ENCODE measurements at places on chromosomes 6 and 20.

GRCh38 chr6:35164277-35164676 is 23.1 kb upstream of the TCP11 start:
- no peak for DNase-seq

DNA sequence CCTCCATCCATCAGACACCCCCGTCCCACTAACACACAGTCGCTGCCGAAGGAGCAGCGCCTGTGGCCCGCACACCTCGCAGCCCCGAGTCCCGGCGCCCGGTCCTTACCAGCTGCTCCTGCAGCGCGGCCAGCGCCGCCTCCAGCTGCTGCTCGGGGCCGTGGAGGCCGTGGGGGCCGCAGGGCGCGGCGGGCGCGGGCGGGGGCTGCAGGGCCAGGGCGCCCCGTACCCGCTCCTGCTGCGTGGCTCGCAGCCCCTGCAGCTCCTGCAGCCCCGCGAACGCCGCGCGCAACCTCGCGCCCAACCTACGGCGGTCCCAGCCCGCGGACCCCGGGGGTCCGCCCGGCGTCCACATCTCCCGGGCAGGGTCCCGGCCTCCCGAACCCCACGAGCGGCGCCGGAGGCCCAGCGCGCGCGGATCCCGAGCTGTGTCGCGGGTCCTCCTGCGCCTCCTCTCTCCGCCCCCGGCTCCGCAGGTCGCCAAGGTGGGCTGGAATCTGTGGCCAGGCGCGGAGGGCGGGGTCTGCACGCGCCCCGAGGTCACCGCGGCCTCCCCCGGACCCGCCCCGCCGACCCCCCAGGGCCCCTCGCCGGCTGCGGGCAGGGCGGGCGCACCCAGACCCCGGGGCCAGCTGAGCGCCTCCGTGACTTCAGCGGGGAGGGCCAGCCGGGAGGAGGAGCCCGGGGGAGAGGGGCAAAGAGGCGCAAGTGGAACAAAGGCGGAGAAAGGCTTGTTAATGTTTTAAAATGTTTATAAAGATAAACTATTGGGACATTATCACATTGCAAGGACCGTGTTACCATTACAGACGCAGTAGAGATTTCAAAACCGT is at the start of gene DACT2:
Gene DACT2 (minus strand): TSS at position 499 of the 833 bp plus-strand sequence. CDS start 144 bp downstream, at position 355.
- no peak for DNase-seq

DNA sequence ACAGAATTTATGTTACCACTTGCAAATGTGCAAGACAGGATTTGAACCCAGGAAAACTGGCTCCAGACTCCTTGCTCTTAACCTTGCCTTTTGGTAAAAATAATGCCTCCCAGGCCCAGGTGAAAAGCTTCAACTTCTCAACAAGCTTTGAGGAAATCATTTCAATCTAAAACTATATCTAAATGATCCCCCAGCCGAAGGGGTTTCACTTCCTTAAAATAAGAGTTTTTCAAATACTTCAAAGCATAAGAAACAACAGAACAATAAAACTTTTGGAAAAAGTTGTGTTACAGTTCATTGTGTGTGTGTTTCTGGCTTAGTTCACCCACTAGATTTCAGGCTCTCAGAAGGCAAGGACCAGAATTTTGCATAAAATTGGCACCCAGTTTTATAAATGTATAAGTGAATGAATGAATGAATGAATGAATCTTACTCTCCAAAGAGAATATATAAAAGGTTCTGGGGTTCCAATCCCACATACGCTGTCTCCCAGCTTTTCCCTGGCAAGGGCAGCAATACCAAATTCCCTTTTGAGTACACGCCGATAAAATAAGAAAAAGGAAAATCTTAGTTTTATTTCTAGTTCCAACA is 5.4 kb downstream of the OR2H2 start:
- no peak for DNase-seq

DNA sequence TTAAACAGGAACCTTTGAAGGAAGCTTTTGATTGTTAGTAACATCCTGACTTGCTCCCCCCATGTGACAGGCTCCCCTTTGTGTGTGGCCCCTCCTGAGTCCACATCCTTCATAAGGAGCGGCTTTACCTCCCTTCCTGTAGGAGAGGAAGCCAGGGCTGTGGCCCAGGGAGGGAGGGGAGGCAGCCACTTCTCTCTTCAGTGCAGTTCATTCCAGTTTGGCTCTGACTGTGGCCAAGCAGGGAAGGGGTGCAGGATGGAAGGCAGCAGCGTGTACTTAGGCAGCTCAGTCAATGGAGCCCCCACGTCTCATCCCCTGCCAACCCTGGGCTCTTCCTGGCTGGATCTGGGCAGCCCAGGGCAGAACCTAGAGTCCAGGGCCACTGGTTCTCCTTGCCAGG is 295.2 kb downstream of the QKI start:
- DNase-seq: no peak

DNA sequence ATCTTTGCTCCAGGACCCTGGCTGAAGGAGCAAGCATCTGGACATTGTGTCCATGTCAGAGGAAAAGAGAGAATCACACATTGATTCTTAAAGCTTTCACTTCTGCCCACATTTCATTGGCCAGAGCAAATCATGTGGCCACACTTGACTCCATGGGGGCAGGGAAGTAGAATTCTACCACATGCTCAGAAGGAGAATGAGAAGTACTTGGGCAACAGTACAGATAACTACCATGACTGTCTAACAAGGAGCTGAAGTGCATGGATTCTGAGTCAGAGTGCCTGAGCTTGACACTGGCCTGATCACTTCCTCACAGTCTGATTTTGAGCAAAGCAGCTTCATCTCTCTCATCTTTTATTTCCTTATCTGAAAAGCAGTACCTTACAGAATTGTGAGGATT is 38.6 kb downstream of the GHRH start:
- DNase-seq: no peak

DNA sequence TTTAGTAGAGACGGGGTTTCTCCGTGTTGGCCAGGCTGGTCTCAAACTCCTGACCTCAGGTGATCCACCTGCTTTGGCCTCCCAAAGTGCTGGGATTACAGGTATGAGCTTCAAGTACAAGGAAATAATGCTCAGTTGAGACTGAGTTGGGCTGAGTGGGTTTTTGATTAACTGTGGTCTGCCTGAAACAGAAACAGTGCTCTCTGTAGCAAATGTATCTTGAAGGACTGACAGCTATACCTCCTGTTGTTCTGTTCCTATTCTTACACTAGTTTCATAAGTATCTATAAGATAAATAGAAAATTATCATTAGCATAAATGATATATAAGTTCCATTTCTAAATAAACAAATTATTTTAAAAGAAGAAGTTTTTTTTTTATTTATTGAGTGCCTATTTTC is 142.8 kb upstream of the PTPRK start:
- no peak for DNase-seq

GRCh38 chr6:31502586-31502985 is 4.6 kb downstream of the MICB start:
- DNase-seq: no peak

GRCh38 chr20:48015943-48016723 is 230.9 kb upstream of the SULF2 start:
- no peak for DNase-seq

DNA sequence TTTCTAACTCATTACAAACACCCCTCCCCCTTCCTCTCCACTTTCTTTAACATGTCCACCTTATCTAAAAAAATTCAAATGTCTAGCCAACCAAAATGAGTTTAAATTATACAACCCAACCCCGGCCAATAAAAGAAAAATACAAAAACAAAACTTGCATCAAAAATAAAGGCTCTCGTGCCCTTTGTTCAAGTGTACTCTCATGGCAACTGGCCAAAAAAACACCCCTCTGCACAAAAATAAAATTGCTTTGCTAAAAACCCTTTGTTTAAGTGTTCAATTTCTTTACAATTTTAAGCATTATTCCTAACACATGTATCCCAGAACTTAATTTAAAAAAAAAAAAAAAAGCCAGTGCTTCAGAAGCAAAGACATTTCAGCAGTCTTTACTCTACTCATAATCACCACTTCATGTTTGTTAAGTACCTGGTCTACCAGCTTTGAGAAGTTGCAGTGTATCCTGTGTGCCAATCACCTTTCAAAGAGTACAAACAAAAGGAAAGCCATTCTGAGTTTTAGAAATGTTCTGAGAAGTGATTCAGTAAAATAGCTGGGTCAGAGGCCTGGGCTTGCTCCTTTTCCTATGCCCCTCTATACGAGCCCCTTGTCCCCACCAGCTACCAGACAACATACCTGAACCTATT is 87.5 kb downstream of the MDN1 start:
- no peak for DNase-seq

- DNase-seq: no peak
These were observed 20.6 kb downstream of the KCNQ5 start for GRCh38 chr6:72642435-72642834.

GRCh38 chr6:111763381-111763780 is 109.9 kb downstream of the FYN start:
- DNase-seq: no peak

- no peak for DNase-seq
These were observed 40.5 kb upstream of the GCLC start for GRCh38 chr6:53585208-53585900.

Measured in activated CD4-positive, alpha-beta T cell treated with anti-CD3 and anti-CD28 coated beads for 48 hours (primary cell).